ENCODE measurements at places on chromosomes 5 and 9.

DNA sequence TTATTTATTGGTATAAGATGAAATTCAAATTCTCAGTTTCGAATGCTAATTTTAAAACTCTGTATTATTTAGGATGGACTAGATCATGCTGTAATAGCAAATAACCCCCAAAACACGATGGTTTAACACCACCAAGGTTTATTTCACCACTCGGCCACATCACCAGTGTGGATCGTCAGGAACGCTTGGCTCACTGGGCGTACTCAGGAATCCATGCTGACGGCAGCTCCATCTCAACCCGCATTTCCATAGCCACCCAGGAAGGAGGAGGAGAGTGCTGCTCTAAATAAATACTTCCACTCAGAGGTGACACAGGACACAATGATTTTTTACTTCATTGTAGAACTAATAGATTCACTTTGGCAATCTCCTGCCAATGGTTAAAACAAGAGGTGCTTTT, 347.4 kb downstream of the SH3GL2 start:
- no peak for DNase-seq

DNA sequence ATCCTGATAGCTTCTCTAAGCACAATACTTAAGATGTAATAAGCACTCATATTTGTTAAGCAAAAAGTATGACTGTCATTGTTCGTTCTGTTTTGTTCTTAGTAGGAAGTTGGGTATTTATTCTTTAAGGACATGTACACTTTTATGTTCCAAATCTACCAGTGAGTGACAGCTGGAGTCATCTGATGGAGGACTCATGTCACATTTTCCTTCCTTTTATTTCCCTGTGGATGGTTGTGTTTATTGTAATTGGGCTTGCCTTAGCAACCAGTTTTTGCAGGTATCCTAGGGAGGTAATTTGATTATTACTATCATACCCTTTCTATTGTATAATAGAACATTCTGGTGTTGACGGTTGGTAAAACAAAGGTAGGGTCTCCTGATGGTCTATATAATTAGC, 145.7 kb downstream of the ZSWIM6 start:
- DNase-seq = no peak

- DNase-seq = no peak
Measured at GRCh38 chr9:15961217-15961616, 408.4 kb downstream of the CCDC171 start.

GRCh38 chr9:27785714-27786100, 212.4 kb upstream of the C9orf72 start:
- DNase-seq = no peak

DNA sequence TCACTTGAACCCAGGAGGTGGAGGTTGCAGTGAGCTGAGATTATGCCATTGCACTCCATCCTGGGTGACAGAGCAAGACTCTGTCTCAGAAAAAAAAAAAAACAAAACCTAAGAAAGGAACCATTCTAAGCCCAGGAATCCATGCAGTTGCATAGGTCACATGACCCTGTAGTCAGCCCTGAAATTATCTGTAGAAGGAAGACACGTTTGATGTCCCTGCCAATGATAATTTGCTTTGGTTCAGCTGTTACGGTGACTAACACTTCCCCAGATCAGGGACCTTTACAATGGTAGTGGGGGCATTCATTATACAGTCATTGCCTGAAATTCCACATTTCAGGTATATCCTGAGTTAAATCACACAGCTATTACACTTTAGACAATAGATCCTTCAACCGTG, 50.5 kb downstream of the PRKACG start:
- DNase-seq = no peak

DNA sequence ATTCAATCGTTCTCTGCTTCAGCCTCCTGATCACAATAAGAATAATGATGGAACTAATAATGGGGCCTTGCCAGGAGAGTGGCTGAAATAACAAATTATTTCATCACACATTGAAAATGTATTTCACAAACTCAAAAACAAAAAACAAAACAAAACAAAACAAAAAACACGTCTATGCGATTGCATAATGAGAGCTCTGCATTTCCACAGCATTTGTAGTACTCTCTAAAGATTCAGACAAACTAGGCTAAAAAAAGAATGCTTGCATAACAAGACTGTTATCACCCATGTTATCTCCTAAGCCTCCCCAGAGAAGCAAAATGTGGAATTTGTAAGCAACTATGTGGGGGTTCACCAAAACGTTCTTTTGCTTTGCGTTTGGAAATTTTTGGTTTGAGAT, 48.1 kb downstream of the PRELID2 start:
- DNase-seq = no peak
